ENCODE measurements at places on chromosomes 7 and 10.
A peak's percentile ranks its signal among the peaks of the same experiment; 100 is the strongest.

- no peak for DNase-seq
These were observed 69.9 kb downstream of the OAT start for GRCh38 chr10:124348801-124349200.

DNA sequence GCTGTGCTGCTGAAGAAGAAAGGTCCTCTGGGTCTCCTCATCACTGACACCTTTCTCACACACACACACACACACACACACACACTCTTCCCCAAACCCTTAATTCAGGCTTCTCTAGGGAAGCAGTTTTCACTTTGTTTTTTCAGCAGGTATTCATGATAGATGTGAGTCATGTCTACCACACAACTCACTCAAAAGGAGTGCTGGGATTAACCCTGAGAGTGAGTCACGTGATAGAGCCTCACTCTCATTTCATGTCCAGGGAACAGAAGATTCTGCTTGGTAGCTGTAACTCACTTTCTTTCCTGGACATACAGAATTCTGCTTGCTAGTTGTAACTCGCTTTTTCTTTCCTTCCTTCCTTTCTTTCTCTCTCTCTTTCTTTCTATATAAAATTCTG, 45.4 kb downstream of the VIM start:
- no peak for DNase-seq

DNA sequence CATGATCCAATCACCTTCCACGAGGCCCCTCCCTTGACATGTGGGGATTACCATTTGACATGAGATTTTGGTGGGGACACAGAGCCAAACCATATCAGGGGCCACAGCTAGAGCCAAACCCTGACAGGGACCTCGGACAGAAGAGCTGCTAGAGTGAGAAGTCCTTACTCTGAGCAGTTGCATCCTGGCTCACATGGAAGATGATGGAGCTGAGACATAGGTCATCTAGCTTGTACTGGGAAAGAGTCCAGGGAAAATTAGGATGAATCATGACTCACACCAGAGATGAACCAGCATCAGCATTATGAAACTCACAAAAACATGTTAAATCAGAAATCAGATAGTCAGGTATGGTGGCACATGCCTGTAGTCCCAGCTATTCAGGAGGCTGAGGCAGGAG, 12.8 kb upstream of the FMC1 start:
- peak; percentile 19 for DNase-seq

GRCh38 chr7:87217983-87218653, 1.4 kb downstream of the TMEM243 start:
- DNase-seq = no peak

- DNase-seq = no peak
These were observed 84.6 kb upstream of the LYZL1 start for GRCh38 chr10:29204070-29204800.

DNA sequence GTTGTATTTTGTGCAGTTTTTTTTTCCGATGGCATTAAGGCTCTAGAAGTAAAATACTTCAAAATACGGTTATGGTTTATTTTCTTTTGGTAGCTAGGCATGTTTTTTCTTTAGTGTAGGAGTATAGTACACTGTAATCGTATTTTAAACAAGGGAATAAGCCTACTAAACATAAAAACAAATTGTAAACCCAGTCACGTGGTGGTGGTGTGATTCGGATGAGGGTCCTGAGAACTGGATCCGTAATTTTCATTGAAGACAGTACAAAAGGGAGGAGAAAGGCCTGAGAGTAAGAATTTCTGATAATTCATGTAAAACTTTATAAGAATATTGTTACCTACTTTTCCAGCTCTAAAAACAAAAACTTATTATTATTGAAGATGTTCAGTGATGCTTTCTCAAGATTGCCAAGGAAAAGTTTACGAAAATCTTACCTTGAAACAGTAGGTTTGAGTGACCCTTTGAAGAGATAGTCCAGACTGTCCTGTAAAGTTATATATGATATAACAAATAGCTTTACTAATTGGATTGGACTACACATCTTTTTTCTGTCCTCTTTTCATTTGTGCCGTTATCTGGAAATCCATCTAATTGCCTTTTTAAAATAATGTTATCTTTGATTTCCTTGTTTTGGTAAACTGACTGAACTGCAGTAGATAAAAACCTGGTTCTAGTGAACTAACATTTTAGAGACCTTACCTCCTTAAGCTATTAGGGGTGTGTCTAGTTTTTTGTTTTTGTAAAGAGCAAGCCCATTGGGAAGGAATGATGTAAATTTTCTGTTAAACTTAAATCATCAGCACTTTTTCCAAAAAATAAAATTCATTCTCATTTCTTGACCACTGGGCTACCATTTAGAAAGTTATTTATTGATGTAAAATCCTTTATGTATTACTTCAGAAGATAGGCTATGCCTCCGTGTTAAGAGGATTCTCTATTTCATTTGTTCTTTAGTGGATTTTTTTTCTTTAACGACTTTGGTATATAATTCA, 1.0 kb upstream of the PBLD start:
- no peak for DNase-seq

DNA sequence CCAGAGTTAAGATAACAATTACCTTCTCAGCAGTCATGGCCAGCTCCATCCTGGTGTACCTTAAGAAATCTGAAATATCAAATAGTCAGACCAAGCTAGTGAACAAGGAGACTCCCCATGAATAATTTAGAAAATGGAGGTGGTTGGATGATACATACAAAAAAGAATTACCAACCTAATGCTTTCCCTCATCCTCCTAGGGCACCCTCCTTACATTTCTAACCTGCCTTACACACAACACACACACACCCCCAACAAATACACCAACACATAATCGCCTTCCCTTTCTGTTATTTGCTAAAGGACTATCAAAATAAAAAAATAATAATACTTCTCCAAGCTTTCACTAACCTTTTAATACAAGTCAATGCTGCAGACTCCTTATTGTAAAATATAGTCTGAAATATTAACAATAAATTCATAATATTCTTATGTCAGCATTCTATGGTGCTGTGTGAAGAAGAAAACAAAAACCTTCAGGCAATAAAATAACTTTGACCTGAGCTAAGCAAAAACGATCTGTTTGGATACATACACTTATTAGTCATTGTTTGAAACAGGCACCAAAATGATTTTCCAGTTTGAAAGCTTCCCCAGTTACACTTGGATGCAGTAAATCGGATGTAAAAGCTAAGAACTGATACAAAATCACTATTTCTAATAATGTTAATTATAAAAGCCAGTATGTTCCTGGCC, 3.4 kb downstream of the TWIST1 start:
- DNase-seq = no peak

DNA sequence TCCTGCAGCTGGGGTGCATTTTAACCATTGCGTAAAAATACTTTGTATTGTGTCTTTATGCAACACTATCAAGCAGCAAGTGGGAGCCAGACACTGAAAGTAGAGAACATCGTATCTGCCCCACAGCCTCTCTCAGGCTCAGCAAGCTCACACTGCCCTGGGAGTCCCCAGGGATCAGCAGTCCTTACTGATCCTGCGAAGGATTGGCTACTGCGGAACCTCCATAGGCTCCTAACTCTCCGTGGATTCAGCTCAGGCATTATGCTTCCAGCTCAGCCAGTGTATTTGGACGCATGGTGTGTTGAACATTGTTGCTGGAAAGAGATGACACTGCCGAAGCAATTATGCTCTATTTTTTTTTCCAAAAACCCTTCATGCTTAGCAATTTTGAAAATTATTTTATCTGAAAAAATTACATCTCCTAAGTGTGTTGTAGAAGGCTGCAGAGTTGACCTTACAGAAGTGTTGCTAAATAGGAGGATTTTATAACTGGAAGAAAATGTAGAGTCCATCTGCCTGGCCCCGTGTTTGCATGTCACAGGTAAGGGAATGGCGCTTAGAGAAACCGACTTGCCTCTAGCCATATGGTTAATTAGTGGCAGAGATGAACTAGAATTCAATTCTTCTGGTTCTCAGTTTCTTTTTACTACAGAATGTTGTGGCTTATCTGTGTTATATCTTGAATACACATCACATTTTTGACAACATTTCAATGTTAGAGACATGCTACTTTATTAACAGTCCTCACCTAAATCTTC, 276.4 kb upstream of the COBL start:
- DNase-seq = no peak

DNA sequence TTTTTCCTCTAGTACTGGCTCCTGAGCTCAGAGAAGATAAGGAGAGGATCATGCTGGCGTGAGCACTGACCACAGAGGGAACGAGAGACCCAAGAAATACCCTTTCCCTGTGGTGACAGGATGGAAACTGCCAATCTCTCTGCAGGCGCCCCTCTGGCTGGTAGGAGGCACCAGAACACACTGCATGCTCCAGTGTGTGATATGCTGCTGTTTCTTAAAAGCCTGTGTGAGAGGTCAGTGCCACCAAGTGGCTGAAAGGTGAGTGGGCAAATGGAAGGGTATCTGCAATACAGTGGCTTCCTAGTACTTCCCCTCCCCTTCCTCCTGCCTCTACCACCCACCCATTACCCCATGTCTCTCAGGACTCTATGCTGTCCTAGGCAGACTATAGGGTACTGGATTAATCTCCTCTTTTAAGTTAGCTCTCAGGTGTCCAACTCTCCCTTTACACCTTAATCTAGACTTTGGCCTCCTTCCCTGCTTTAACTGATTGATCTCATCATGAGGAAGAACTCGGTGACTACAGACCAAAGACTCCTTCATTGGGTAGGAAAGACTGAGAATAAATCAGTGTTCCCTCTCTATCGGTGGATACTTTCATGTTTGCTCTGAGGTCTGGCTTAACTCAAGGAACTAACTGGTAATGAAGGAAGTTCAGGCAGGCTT, 283.6 kb downstream of the ADRA2A start:
- DNase-seq = peak; percentile 18

- DNase-seq = no peak
These were observed 1.2 kb downstream of the FOXK1 start for GRCh38 chr7:4683043-4683883.

DNA sequence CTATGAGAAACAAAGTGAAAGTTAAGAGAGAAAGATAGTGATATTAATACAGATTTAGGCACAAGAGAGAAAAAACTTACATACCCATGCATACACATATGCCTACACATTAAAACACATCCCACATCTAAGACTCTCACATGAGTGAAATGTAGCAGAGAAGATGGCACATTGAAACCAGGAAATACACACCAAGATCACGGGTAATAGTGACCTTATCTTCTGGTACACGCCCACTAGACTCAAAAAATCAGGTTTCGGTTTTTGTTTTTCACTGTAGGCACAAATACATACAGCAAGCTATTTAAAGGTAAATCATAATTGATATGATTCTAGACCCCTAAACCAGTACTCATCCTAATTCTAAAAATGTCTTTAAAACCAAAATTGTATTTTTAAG, 225.2 kb upstream of the TAC1 start:
- DNase-seq = no peak

GRCh38 chr7:27107391-27108381, 5.2 kb upstream of the HOXA2 start:
- DNase-seq = no peak

DNA sequence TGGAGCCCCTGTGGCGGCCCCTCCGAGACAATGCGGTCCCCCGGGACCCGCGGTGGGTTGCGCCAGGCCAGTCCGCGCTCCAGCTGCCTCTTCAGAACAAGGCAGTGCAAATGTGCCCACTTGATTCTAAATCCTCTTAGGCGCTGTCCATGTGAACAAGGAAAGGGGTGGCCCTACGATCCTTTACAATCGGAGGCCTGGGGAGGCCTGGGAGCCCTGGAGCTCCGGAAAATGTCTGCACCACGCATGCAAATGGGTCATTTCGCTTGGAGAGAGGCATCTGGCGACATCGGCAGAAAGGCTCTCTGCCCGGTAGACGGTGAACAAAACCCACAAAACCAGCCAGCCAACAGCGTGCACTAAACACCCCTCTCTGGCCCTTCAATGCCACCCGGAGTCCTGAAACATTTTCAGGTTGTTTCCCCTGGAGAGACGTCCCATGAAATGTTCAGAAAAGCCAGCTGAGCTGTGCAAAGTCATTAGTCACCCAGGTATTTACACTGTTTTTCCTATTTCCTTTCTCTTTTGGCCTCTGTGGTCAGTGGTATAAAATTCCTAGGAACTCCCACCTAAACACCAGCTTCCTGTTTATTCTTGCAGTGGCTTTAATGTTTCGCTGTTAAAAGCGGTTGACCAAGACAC, 102.8 kb upstream of the ZNF438 start:
- DNase-seq = no peak

GRCh38 chr7:20783700-20784387, 2.8 kb downstream of the SP8 start:
- DNase-seq = no peak

DNA sequence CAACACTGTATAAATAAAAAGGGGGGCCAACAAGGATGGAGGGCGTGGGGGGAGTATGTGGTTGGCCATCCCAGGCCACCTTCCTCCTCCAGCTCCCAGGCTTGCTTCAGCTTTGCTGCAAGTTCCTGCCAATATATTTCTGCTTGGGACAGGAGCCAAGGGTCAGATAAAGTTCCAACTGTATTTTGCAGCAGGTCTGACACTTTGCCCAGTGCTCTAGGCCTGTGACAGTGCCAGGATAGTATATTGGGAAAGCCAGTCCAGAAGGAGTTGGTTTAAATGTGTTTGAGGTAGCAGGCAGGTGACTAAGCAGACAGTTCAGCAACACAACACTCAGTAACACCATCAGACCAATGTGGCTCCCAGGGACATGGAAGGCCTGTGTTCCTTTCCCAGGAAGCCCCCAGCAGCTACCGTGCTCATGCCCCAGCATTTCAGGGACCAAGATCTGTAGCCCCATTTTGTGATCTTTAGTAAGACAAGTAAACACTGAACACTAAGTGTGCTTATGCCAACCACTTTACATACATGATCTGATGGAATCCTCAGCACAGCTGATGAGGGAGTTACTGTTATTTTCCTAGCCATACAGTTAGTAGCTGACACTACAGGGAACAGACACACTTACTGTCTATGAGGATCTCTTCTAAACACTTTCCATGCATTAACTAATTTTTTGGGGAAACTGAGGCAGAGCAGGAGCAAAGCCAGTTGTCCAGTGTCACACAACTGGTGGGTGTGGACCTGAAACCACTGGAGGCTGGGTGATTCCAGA, 38.9 kb downstream of the DNAJB12 start:
- no peak for DNase-seq

- DNase-seq = no peak
These were observed 43.4 kb downstream of the GOT1 start for GRCh38 chr10:99387071-99387470.

DNA sequence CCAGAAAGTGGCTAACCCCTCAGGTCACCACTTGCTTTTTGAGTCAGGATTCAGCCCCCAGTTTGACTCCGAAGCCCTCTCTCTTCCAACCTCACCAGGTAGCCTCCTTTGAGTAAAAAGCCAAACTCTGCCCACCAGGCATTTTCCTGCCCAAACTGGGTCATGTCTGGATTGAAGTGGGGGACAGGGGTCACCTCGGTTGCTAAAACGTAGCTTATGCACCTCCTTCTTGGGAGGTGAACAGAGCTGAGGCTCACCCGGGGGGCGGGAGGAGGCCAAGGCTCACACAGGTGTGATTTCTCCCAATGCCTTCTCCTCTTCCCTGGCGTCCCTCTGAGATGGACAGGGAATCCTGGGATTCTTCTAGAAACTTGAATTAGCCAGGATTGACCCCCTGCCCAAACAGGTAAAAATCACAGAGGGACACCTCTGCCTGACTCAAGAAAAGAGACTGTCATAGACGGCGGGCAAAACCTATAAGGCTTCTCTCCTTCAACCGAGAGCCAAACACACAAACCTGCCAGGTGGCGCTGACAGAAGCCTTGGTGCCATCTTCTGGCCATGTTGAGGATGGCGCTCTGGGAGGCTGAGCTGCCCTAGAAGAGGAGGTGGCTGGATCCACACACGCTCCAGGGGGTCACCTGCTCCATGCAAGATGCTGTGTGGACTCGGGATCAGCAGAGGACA, 51.6 kb downstream of the PRLHR start:
- peak; percentile 11 for DNase-seq

All from SW 1271 (cell line).